Ovary (tissue), 10 donors: ENCODE measurements at places on chromosomes 12 and 14.
A peak's percentile ranks its signal among the peaks of the same experiment; 100 is the strongest.

GRCh38 chr12:57770734-57771133, 1.2 kb downstream of the METTL1 start:
- no peak for DNase-seq

- DNase-seq, result no peak
These were observed 63.7 kb downstream of the R3HDM2 start for GRCh38 chr12:57367121-57367520.

GRCh38 chr14:71430678-71431376, 501.4 kb upstream of the RGS6 start:
- DNase-seq, result no peak

- no peak for DNase-seq
These were observed 68.1 kb downstream of the CRADD start for GRCh38 chr12:93745286-93745685.

DNA sequence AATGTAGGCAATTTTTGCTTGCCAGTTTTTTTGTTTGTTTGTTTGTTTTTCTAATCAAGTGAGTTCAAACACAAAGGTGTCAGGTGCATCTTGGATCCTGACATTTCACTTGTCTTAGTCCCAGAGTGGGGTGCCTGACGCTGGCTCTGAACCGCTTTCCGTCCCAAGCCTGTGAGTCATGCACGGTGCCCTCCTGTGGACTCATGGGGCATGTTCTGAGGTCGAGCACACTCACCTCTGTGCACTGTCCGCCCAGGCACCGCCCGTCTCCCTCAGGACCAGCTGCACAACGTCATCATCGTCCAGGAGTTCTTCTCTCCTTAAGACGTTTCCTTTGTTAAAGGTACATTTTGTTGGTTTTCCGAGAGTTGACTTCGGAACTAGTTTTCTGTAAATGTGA, 98.2 kb downstream of the GLT1D1 start:
- DNase-seq, result no peak

GRCh38 chr14:102760496-102761193, 16.6 kb upstream of the TRAF3 start:
- DNase-seq, result no peak

- no peak for DNase-seq
These were observed 40.1 kb downstream of the NGB start for GRCh38 chr14:77230914-77231313.

DNA sequence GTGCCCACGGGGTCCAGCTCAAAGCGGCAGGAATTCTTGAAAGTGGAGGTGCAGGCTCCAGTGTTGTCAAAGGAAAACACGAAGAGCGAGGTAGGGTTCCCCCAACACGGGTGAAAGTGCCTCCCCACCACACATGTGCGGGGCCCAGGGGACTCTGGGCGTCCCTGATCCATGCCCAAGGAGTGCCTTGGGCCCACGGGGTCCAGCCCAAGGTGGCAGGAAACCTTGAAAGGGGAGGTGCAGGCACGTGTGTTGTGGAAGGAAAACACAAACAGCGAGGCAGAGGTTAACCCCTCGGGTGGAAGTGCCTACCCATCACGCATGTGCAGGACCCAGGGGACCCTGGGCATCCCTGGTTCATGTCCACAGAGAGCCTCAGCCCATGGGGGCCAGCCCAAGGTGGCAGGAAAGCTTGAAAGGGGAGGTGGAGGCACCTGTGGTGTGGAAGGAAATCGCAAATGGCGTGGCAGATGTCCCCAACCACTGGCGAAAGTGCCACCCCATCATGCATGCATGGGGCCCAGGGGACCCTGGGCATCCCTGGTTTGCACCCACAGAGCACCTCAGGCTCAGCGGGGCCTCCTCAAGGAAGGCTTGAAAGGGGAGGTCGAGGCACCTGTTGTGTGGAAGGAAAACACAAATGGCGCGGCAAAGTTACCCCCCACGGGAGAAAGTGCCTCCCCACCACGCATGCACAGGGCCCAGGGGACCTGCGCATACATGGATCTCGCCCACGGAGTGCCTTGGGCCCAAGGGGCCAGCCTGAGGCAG, 584.6 kb downstream of the ALG10 start:
- no peak for DNase-seq

DNA sequence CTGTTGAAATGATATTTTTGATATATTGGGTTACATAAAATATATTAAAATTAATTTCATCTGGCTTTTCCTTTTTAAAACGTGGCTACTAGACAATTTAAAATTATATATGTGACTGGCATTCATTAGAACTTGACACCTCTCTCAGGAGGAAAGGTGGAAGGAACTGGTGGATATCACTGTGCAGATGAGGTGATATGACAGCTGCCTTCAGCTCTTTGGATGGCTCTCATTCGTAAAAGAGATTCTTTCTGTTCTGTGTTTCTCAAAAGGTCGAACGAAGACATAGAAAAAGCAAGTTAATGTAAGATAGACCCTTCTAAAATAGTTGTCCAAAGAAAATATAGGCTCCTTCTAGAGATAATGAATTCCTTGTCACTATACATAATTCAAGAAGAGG, 36.6 kb downstream of the CRADD start:
- no peak for DNase-seq

- peak; percentile 92 for DNase-seq
These were observed at the start of gene DCAF5 for GRCh38 chr14:69152902-69153151. TSS of gene DCAF5 (minus strand) at chr14:69153119. CDS start at chr14:69152978, 141 bp downstream.

DNA sequence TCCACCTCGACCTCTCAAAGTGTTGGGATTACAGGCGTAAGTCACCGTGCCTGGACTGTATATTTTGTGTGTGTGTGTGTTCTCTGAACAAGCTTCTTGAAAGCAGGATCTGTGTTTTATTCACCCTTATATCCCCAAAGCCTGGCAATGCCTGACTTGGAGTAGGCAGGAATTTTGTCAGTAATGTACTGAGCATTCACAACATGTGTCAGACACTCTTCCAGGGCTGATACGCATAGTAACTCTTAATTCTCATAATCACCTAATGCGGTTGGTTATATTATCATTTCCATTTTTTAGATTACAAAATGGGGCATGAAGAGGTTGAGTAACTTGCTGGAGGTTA, 50.4 kb upstream of the PLEKHG3 start:
- no peak for DNase-seq

DNA sequence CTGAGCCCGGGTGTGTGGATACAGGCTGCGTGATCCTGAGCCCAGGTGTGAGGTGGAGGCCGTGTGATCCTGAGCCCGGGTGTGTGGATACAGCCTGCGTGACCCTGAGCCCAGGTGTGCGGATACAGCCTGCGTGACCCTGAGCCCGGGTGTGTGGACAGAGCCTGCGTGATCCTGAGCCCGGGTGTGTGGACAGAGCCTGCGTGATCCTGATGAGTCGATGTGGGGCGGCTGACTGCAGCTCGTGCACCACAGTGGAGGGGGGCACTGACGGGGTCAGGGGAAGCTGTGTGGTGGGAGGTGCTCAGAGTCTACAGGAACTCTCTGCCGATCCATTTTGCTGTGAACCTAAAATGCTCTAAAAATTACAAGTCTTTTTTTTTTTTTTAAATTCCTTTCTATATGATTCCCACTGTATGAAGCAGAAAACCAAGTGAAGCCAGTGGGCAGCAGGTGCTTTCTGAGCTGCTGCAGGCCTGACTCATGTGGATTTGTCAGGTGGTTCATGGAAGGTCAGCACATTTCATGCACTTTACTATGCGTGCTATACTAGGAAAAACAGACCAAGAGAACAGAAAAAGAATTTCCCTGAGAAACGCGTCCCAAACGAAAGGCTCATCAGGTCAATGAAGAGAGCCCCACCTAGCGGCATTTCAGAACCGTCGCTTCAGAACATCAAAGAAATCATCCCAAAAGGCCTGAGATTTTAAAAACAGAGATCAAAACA, 19.3 kb downstream of the BRF1 start:
- DNase-seq, result no peak

DNA sequence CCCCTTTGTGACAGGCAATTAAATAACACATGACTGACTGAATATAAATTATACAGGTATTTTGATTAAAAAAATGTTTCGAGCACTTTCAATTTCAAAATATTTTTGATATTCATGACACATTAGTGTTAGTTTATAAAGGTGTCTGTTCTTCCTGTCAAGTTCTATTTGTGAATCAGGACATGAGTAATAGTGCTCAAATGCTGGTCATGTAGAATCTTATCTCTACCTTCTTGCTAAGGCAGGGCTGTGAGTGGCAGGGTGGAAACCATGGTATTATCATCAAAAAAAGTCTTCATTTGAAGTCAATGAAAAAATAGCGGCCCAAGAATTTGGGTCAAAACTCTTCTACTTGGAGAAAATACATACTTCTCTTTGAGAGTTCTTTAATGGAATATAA, 250.2 kb downstream of the DACT1 start:
- DNase-seq, result no peak

- DNase-seq, result no peak
These were observed 12.3 kb downstream of the NKX2-8 start for GRCh38 chr14:36570065-36570464.

GRCh38 chr12:89087149-89087825, 265.0 kb downstream of the DUSP6 start:
- no peak for DNase-seq

DNA sequence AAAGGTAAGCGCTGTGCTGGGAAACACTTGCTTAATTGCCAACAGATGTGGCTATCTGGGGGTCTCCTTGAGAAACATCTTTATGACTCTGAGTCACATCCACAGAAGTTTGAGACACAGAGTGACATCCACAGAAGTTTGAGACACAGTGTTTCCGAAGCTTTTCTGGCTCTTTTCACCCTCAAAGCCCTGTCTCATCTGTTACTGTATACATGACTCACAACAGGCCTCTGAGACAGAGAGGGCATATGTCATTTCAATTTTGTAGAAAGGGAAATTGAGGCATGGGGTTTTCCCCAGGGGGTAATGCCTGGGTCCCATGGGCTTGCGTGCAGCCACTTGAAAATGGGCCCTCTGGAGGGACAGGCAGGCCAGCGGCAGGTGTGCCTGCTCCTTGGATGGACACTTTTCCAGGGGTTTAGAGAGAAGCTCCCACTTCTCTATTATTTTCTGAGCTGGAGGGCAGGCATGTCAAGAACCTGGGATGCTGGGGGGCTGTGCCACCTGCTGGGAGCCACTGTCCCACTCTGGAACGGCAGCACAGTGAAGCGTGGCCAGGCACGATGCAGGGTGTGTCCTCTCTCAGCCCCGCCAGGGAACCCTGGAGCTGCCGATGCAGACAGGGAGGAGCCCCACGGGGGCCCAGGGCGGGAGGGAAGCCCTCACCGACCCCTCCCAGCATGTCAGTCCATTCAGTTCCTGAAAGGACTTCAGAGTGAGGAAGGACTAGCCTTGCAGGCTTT, 111.3 kb upstream of the FKBP4 start:
- no peak for DNase-seq

- no peak for DNase-seq
These were observed 21.1 kb downstream of the FKBP3 start for GRCh38 chr14:45112896-45113781.

GRCh38 chr12:108757856-108758255, 26.5 kb upstream of the CORO1C start:
- DNase-seq, result no peak

- DNase-seq, result no peak
These were observed 95.5 kb downstream of the PAPOLA start for GRCh38 chr14:96597680-96598079.

GRCh38 chr14:73788701-73789551, 62.7 kb upstream of the PTGR2 start:
- no peak for DNase-seq

- DNase-seq, result no peak
These were observed 197.3 kb downstream of the TMTC3 start for GRCh38 chr12:88339254-88339949.

DNA sequence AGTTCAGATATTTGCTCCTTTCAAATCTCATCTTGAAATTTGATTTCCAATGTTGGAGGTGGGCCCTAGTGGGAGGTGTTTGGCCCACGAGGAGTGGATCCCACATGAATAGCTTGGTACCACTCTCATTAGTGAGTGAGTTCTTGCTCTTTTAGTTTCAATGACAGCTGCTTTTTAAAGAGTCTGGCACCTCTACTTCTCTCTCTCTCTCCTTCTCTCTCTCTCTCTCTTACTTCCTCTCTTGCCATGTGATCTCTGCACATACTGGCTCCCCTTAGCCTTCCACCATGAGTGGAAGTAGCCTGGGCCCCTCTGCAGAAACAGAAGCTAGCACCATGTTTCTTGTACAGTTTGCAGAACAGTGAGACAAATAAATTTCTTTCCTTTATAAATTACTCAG, 25.1 kb downstream of the GPR65 start:
- DNase-seq, result no peak

- DNase-seq, result no peak
These were observed 242.5 kb downstream of the ADGRD1 start for GRCh38 chr12:131196220-131196619.

- no peak for DNase-seq
These were observed 18.2 kb upstream of the STRAP start for GRCh38 chr12:15863984-15864383.

- DNase-seq, result no peak
These were observed 147.8 kb downstream of the RBM19 start for GRCh38 chr12:113818283-113818682.

GRCh38 chr12:85874031-85874461, at the start of gene NTS:
TSS of gene NTS (plus strand) at chr12:85874295. CDS start at chr12:85874404, 109 bp downstream.
- DNase-seq, result no peak

- no peak for DNase-seq
These were observed 9.6 kb upstream of the FOXG1 start for GRCh38 chr14:28756884-28757570.

- no peak for DNase-seq
These were observed 64.1 kb upstream of the TTC7B start for GRCh38 chr14:90880282-90880681.

- no peak for DNase-seq
These were observed 33.8 kb upstream of the SMUG1 start for GRCh38 chr12:54222609-54223008.

GRCh38 chr12:67002720-67003119, 266.4 kb upstream of the CAND1 start:
- no peak for DNase-seq
